ENCODE measurements at places on chromosomes 6 and 20. TPM values are rescaled to one million over a fixed set of nuclear protein-coding genes. Genes with fewer than 3 reads are reported as not detected.
A peak's percentile ranks its signal among the peaks of the same experiment; 100 is the strongest.

- H3K27ac ChIP-seq: no peak overlapping the region
- peaks cover 50% of the 10 kb centered on the region for H3K4me1 ChIP-seq
- H3K4me3 ChIP-seq: peak overlapping the region; percentile 45
These were observed 11.2 kb upstream of the ZNFX1 start for GRCh38 chr20:49288784-49289696.

DNA sequence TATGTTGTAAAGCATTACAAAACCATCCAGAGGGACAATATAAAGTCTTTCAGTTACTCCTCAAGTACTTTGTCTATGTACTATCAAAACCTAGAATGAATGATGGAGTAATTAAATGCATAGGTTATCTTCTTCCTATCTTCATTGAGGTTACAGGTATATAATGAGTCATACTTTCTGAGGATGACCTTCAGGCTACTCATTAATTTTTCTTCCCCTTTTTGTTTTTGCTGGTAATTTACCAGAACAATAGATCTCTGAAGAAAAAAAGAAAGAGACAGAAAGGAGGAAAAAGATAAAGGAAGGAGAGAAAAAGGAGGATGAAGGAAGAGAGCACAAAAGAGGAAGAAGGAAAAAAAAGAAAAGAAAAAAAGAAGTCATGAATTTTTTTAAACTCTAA lies 398.4 kb downstream of the TBC1D32 start:
- H3K27me3 ChIP-seq: peaks cover 12% of the 10 kb centered on the region
- no peaks in the 10 kb centered on the region for H3K4me1 ChIP-seq
- H3K36me3 ChIP-seq: no peaks in the 10 kb centered on the region
- no peak overlapping the region for H3K4me3 ChIP-seq
- no peak overlapping the region for H3K27ac ChIP-seq

GRCh38 chr6:3620937-3621336 lies 130.6 kb downstream of the PXDC1 start:
- H3K27me3 ChIP-seq: no peaks in the 10 kb centered on the region
- H3K36me3 ChIP-seq: no peaks in the 10 kb centered on the region
- no peak overlapping the region for H3K4me3 ChIP-seq
- DNase-seq: no peak

GRCh38 chr6:2523061-2523460 lies 227.7 kb downstream of the MYLK4 start:
- H3K27me3 ChIP-seq: no peaks in the 10 kb centered on the region
- no peak for DNase-seq
- no peak overlapping the region for H3K27ac ChIP-seq
- no peaks in the 10 kb centered on the region for H3K4me1 ChIP-seq
- peaks cover 3% of the 10 kb centered on the region for H3K36me3 ChIP-seq

GRCh38 chr6:166307082-166308032 lies 835 bp downstream of the PRR18 start:
- no peak overlapping the region for H3K27ac ChIP-seq
- no peak overlapping the region for H3K4me3 ChIP-seq
- peak; percentile 51 for DNase-seq
- peaks cover 4% of the 10 kb centered on the region for H3K4me1 ChIP-seq

The CFAP61 gene
- total RNA-seq: 1.7 TPM

DNA sequence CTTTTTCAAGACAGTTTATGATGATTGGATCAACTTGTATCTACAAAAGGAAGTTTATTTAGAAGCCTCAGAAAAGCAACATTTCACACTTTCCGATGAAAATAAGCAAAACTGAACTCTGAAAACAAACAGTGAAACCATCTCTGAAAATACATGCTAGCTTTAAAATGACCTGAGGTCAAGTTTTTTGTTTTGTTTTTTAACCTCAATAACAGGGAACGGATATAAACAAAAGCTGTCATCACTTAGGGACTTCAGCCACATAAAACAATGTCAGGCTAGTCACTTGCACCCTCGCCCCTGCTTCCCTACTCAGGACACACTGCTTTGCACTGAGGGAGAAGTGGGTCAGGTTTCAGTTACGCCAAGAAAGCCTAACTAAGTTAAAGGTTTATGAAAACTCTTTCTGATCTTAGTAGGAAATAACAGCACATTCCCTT lies 11.6 kb downstream of the BACH2 start:
- H3K4me3 ChIP-seq: peak overlapping the region; percentile 87
- H3K4me1 ChIP-seq: peaks cover 30% of the 10 kb centered on the region
- H3K27ac ChIP-seq: peak overlapping the region; percentile 92
- DNase-seq: no peak

- H3K4me3 ChIP-seq: no peak overlapping the region
- no peak for DNase-seq
- no peaks in the 10 kb centered on the region for H3K36me3 ChIP-seq
- peaks cover 9% of the 10 kb centered on the region for H3K4me1 ChIP-seq
- H3K27me3 ChIP-seq: peaks cover 36% of the 10 kb centered on the region
These were observed 235.8 kb downstream of the PHACTR1 start for GRCh38 chr6:12952318-12952717.

- DNase-seq: no peak
- peaks cover 3% of the 10 kb centered on the region for H3K36me3 ChIP-seq
- H3K4me1 ChIP-seq: peaks cover 10% of the 10 kb centered on the region
- H3K27me3 ChIP-seq: peaks cover 9% of the 10 kb centered on the region
These were observed 4.4 kb downstream of the CD83 start for GRCh38 chr6:14121936-14122344.

DNA sequence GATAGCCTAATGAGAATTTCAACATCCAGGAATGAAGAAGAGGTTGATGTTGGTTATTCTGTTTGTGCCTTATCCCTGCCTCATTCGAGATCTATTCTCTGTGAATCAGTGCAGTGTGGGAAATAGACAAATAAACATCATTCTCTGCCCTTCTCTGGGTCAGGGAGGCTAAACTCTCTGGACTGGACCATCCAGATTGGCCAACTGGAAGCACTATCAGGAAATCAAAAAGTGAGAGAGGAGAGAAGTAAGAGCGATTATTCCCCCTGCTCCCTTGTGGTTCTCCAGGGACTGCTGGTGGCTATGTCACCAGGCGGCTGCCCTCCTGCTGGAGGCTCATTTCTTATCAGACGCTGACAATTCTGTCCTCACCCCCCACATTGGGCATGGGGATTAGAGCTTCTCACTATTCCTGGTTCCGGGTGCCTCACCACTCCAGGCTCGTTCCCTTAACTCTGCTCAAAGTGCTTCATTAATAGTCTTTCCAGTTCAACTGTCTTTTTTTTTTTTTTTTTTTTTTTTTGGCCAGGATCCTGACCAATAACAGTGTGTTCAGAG lies 201.7 kb upstream of the RREB1 start:
- DNase-seq: no peak
- no peak overlapping the region for H3K27ac ChIP-seq
- H3K36me3 ChIP-seq: no peaks in the 10 kb centered on the region
- H3K27me3 ChIP-seq: no peaks in the 10 kb centered on the region
- no peak overlapping the region for H3K4me3 ChIP-seq

- H3K4me3 ChIP-seq: no peak overlapping the region
- H3K27ac ChIP-seq: no peak overlapping the region
- peaks cover 6% of the 10 kb centered on the region for H3K27me3 ChIP-seq
These were observed 380.3 kb upstream of the ARID1B start for GRCh38 chr6:156396791-156397418.

The C6orf141 gene
- 0.89 TPM for total RNA-seq

- no peak for DNase-seq
- peaks cover 2% of the 10 kb centered on the region for H3K27me3 ChIP-seq
- H3K27ac ChIP-seq: no peak overlapping the region
- H3K4me3 ChIP-seq: no peak overlapping the region
- H3K36me3 ChIP-seq: no peaks in the 10 kb centered on the region
These were observed 144.2 kb upstream of the TNFAIP3 start for GRCh38 chr6:137722749-137723272.

GRCh38 chr6:4969609-4970285 lies 34.1 kb downstream of the RPP40 start:
- DNase-seq: no peak
- H3K4me1 ChIP-seq: peaks cover 17% of the 10 kb centered on the region
- no peak overlapping the region for H3K4me3 ChIP-seq
- H3K27ac ChIP-seq: no peak overlapping the region

The SOX18 gene
- total RNA-seq: not detected

- DNase-seq: no peak
- H3K4me1 ChIP-seq: peaks cover 9% of the 10 kb centered on the region
- peaks cover 16% of the 10 kb centered on the region for H3K36me3 ChIP-seq
- no peak overlapping the region for H3K4me3 ChIP-seq
These were observed 41.7 kb downstream of the BCKDHB start for GRCh38 chr6:80148220-80148619.

GRCh38 chr6:36888654-36889481 lies 3.1 kb downstream of the C6orf89 start:
- no peaks in the 10 kb centered on the region for H3K36me3 ChIP-seq
- DNase-seq: no peak
- no peaks in the 10 kb centered on the region for H3K27me3 ChIP-seq
- peaks cover 22% of the 10 kb centered on the region for H3K4me1 ChIP-seq
- H3K27ac ChIP-seq: no peak overlapping the region

DNA sequence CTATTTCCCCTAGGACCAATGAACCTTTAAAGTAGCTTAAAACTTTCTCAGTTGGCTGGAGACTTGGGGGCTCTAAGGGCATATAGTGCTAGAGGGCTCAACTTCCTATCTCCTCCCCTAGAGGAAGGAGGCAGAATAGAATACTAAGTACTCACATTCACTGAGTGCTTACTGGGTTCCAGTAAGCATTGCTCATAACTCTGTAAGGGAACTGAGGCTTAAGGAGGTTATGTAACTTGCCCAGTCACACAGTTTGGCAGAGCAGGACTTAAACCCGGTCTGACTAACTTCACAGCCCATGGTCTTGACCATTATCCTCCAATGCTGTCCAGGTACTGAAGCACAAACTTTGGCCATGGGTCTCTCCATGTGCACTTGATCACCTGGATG lies 12.5 kb downstream of the SESN1 start:
- DNase-seq: no peak
- H3K4me1 ChIP-seq: peaks cover 9% of the 10 kb centered on the region
- H3K4me3 ChIP-seq: no peak overlapping the region
- no peaks in the 10 kb centered on the region for H3K27me3 ChIP-seq

DNA sequence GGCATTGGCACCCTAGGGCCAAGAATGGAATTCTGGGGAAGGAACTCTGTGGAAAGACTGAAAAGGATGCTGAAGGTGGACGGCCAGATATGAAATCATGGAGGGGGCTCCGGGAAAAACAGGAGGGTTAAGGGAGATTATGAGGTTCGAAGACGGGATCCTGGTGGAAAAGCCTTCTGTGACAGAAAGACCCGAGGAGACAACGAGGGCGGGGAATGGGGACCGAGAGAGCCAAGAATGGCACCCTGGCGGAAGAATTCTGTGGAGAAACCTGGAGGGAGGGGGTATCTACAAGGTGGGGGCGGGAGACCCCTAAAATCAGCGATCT lies 426 bp downstream of the TRMT6 start:
- no peaks in the 10 kb centered on the region for H3K27me3 ChIP-seq
- H3K36me3 ChIP-seq: no peaks in the 10 kb centered on the region
- peaks cover 27% of the 10 kb centered on the region for H3K4me1 ChIP-seq
- H3K27ac ChIP-seq: peak overlapping the region; percentile 99
- no peak for DNase-seq

- H3K27ac ChIP-seq: no peak overlapping the region
- DNase-seq: no peak
- no peaks in the 10 kb centered on the region for H3K4me1 ChIP-seq
These were observed 91.4 kb downstream of the EDN1 start for GRCh38 chr6:12381587-12381986.

The TREML2 gene
- not detected for total RNA-seq

DNA sequence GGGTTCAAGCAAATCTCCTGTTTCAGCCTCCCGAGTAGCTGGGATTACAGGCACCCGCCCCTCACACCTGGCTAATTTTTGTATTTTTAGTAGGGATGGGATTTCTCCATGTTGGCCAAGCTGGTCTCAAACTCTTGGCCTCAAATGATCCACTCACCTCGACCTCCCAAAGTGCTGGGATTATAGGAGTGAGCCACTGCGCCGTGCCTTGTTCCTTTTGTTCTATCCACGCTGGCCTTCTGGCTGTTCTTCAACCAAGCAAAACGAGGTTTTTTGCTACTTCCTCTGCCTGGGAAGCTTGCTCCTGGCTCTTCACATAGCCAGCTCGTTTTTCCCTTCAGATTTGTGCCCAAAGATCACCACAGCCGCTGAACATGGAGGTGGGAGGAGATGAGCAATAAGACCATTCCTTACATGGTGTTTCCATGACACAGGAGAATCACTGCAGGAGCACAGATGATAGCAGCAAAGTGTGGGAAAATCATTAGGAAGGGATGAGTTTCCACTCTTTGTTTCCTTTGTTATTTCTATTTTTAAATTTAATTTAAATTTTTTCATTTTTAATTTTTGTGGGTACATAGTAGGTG lies 201.0 kb upstream of the ZNF217 start:
- H3K4me3 ChIP-seq: no peak overlapping the region
- H3K27me3 ChIP-seq: no peaks in the 10 kb centered on the region
- no peak for DNase-seq
- H3K27ac ChIP-seq: no peak overlapping the region
- H3K36me3 ChIP-seq: no peaks in the 10 kb centered on the region
- H3K4me1 ChIP-seq: peaks cover 9% of the 10 kb centered on the region

The CYP39A1 gene
- 2.1 TPM for total RNA-seq
